ENCODE measurements at places on chromosomes 2 and 18.

GRCh38 chr18:59051470-59052165, 88.1 kb upstream of the SEC11C start:
- peak; percentile 24 for DNase-seq

GRCh38 chr2:96344011-96344410, 8.4 kb downstream of the NCAPH start:
- DNase-seq: no peak

DNA sequence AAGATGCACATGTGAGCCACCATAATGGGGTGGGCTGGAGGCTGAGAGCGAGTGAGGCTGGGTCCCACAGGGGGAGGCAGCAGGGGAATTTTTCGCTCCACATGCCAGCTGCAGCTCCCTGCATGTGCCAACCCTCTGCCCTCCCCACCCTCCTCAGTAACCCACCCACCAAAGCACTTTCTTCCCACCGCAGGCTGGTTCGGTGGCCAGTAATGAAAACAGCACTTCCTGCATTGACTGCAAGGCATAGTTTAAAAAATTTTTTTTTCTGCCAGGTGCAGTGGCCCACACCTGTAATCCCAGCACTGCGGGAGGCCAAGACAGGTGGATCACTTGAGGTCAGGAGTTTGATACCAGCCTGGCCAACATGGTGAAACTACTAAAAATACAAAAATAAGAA, 147.5 kb upstream of the TTC39C start:
- no peak for DNase-seq

- no peak for DNase-seq
Measured at GRCh38 chr18:63073481-63073880, 246.1 kb downstream of the BCL2 start.
